ENCODE measurements at places on chromosomes 5 and 9.

DNA sequence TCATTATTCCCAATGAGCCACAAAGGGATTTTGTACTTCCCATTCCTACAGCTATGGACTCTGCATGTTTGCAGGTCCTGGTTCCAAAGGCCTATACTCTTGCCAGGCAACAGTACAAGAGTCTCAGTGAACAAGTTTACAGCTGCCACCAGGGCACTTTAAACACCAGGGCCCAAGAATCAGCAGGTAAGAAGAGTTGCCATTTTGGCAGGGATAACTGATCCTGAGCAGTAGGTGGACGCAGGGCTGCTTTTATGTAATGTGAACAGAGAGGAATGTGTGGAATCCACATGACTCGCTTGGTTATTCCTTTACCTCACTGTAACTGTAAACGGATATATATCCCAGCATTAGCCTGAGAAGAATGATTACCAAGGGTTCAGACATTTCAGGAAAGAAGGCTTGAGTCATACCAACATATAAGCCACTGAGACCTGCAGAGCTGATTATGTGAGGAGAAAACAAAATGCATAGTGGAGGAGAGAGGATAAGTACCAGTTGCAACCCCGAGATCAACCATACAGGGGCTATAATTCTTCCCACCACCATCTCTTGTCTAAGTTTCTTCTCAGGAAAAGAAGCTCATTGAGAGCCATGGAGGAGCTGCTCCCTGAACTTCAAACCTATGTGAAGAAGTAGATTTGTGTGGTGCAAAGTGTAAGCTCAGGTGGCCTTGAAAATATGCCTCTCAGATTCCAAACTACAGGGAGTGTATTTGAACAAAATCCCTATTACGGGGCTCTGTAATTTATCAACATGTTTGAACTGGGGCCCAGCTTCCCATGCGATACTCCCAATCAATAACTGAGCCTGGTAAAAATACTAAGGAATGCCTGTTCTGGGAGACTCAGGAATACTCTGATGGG is 24.6 kb downstream of the RAPGEF6 start:
- DNase-seq = no peak

DNA sequence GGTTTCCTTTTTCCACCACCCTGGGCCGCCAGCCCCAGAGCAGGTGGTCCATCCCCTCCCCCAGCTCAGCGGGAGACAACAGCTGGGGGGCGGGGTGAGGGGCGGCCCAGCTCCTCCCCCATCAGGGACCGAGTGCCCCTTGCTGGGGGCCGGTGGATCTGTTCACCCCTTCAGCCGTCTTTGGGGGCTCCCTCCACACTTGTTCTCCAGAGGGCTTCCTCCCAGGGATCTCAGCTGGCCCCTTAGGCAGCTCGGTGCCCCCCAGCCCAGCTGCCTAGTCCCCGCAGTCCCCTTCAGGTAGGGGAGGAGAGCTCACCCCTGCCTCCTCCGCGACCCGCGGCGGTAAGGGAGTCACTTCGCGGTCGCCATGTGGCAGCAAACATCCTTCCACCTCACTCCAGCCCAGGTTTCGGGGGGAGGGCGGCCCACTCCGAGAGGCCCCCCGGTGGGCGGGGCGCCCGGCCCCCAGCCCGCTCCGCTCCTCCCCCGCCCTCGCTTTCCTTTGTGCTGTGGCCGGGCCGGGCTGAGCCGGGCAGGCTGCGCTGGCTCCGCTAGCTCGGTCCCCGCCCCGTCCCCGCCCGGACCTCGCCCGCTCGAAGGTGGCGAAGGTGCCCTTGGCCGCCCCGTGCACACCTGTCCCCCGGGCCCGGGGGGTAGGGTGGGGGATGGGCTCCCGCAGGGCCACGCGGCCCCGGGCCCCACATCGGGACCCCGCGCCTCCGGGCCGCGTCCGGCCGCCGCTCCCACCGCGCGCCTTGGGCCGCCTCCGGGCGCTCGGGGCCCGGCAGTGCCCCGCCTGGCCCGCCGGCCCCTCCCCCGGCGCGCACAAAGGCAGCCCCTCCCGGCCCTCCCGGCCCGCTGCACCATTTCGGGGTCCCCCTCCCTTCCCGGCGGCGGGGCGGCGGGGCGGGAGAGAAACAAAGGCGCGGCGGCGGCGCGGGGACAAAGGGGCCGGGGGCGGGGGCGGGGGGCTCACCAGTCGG is 683 bp downstream of the DBN1 start:
- no peak for DNase-seq

DNA sequence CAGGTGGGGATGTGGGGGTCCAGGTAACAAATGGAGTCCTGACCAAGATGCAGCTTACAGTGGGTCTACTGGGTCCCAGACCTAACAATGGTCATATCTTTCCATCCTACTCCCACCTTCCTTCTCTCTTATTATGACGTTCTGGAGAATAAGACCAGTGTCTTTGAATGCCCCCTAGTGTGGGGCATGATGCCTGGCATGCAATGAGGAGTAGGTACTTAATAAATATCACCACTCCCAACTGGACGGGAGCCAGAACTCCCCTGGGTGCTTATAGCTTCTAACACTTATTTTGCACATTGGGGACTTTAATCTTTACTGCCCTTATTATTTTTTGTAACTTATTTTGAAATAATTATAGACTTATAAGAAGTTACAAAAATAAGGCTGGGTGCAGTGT is 98.2 kb downstream of the NDFIP1 start:
- no peak for DNase-seq

DNA sequence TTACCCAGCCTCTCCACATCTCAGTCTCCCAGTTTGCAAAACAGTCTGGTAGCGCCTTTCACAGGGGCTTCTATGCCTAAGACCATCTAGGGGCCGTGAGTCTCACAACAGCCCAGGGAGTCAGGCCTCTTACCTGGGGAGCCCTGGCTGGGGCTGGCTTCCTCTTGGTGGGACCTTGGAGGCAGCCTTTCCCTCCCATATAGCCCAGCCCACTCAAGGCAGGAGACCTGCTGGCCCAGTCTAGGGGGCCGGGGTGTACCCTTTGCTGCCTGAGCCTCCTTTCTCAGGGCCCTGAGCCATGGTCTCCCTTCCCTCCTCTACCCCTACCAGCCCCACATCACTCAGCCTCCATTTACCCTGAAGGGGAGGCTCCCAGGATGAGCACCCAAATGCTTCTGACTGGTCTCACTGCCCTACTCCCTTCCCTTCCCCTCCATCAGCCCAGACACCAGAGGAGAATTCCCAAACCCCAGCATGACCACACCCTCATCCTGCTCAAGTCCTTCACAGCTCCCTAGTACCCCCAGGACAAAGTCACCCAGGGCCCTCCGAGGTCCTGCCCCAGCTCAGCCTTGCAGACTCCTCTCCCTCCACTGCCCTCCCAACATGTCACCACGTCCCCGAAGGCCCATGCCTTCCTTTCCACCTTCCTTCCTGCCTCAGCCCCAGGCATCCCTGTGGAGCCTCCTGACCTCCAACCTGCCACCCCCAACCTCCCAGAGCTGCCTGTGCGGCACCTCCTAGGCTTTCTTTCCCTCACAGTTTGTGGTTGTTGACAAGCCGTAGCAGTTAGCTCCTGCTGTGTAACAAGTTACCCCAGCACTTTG is 55.3 kb downstream of the BARX1 start:
- DNase-seq = no peak

- DNase-seq = no peak
Measured at GRCh38 chr5:180869587-180869986, 8.5 kb upstream of the ZFP62 start.

DNA sequence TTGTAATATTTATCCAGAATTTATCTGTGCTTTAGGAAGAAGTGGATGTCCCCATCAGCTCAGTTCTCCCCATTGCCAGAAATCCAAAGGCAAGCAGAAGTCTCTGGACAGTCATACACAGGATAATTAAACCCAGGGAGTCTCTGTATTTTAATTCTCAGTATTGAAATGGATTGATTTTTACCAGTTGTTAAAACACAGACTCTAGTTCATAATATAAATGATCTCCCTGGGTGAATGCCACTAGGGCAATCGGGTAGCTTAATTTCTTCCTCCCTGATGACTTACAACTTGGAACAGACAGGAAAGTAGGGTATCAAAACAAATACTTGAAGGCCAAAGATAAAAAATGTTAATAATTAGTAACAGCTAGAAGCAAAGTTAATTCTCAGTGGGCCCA is 66.5 kb upstream of the DAP start:
- DNase-seq = no peak

DNA sequence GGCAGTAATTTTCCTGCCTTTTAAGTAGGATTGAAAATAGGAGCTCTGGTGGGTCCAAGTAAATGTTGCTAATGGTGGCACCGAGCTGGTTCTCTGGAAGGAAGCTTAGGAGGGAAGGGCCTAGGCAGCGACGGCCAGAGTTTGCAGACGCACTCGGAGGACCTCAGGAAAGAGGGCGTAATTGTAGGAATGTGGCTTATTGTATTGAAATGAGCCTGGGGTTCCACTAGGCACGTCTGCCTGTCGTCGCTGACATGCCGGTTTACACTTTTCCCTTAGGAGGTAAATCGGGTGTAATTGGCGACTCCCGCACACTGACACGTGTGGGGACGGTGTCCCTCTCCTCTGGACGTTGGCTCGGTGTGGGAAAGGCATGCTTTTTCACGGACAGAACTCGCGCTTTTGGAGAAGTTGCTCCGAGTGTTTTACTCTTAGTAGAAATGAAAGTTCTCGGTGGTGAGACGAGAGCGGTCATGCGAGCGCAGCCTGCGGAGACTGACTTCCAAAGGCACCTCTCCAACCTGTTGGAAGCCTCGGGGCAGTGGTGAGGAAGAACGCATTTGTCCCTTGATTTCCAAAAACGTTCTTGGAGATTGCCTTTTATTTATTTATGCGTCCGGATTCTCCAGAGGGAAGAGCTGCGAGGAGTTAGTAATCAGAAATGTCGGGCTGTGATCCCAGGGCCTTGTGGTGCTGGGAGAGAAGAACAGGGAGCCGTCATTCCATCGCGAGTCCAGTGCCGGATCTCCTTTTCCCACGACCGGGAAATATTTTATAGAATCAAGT is 1.3 kb downstream of the NR4A3 start:
- DNase-seq = no peak

DNA sequence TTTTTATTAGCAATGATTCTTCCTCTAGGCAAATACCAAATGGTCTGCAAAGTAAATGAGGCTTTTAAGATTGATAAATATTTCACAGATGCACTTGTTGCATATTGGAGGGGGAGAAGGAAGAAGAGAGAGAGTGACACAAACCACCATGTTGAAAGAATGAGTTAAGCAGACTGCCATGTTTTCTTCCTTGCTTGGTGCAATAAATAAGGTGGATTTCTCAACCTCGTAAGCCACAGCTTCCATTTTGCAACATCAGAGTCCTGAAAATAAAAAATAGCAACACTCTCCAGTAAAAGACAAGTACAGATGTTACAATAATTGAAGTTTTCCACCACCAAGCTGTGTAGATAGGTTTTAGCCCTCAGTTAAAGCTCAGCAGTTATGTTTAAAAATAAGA is 202.9 kb downstream of the SGCD start:
- DNase-seq = no peak

GRCh38 chr9:76067696-76068095 is 177.2 kb downstream of the PCSK5 start:
- DNase-seq = no peak

DNA sequence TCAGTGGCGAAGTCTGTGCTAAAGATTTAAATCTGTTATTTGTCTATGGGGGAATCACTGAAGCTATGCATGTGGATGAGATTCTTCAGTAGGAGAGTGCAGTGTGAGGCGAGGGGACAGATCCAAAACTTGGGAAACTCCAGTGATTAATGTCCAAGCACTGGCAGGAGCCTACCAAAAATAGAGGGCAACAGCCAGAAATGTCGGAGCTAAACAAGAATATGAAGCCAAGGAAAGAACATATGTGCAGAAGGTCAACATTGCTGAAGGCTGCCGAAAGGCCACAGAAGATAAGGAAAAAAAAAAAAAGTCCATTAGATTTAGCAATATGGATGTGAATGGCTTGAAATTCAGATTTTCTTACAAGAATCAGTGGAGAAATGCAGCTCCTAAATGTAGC is 61.8 kb downstream of the C6 start:
- DNase-seq = no peak

DNA sequence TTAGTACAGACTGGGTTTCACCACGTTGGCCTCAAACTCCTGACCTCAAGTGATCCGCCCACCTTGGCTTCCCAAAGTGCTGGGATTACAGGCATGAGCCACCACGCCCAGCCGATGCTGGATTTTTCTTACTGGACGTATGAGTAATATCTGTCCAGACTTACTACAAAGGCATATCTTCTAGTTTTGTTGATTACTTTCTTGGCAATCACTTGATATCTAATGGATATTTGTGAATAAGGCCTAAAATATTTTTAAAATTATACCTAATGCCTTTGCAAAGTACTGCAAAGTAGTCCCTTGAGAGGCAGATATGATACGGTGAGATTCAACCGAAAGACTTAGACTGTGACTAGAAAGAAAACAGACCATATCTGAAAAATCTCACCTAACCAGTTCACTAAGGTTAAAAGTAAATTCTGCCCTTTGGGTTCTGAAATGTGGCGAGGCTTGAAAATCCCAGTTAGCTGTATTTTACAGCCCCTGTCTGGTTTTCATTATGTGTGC is 152.1 kb downstream of the GNAQ start:
- no peak for DNase-seq

- DNase-seq = no peak
Measured at GRCh38 chr9:99595796-99596195, 225.9 kb upstream of the NR4A3 start.

- DNase-seq = no peak
Measured at GRCh38 chr9:72788966-72789735, 163.7 kb downstream of the ALDH1A1 start.

DNA sequence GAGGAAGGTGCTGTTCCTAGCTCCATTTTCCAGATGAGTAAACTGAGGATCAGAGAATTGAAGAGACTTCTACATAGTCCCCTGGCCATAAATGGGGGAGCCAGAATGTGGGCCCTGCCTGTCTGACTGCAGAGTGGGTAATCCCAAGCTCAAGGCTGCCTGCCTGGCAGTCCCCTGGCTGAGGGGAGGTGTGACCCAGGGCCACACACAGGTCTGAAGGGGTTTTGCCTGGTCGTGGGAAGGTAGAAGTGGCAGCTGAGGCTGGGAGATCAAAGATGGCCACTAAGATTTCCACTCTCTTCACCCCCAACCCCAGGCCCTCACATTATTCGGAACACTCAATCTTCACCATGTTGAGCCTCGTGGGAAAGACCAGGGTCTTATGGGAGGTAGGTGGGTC is 176.3 kb downstream of the MACROH2A1 start:
- DNase-seq = no peak

GRCh38 chr9:86939321-86939720 is 8.0 kb downstream of the GAS1 start:
- no peak for DNase-seq

GRCh38 chr5:55681301-55681700 is 30.8 kb downstream of the SLC38A9 start:
- DNase-seq = no peak

DNA sequence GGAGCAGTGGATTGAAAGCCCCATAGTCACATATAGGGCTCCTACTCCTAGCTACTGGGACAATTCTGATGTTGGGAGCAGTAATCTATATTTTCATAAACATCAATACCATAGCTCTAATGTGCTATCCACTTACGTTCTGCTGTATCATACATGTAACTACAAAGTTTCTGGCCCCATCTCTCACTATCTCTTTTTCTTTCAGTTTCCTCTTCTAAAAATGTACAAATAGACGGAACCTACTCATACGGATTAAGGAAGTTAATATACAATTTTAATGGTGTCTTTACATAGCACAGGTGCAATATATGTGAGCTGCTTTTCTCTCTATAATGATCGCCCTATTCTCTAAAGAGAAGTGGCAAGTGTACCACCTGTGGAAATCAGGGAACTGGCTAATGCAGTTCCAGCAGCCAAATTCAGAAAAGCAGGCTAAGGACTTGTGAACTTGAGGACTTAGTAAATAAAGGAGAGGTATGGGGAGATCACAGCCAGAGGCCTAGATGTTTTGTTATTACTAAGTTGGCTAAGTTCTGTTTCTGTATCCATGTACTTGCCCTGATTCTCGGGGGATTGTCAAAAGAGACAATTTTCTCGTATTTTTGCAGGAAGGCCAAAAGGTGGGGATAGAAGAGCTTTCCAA is 1021.9 kb downstream of the CDH12 start:
- no peak for DNase-seq
